CD8-positive, alpha-beta memory T cell (primary cell): ENCODE measurements at places on chromosomes 12 and 14. TPM values are rescaled to one million over a fixed set of nuclear protein-coding genes. Genes with fewer than 3 reads are reported as not detected.

Gene SDS
- total RNA-seq = 0.20 TPM

- H3K36me3 ChIP-seq = no peaks in the 10 kb centered on the region
- no peaks in the 10 kb centered on the region for H3K4me1 ChIP-seq
- H3K27ac ChIP-seq = no peak overlapping the region
- H3K4me3 ChIP-seq = no peak overlapping the region
- H3K27me3 ChIP-seq = no peaks in the 10 kb centered on the region
- no peak for DNase-seq
Measured at GRCh38 chr12:65632131-65632855, 192.0 kb upstream of the HMGA2 start.

GRCh38 chr12:66548338-66549049 lies 130.4 kb downstream of the GRIP1 start:
- H3K36me3 ChIP-seq = no peaks in the 10 kb centered on the region
- no peak overlapping the region for H3K4me3 ChIP-seq
- H3K4me1 ChIP-seq = no peaks in the 10 kb centered on the region
- DNase-seq = no peak
- H3K27me3 ChIP-seq = no peaks in the 10 kb centered on the region
- no peak overlapping the region for H3K27ac ChIP-seq

- no peaks in the 10 kb centered on the region for H3K27me3 ChIP-seq
- H3K27ac ChIP-seq = no peak overlapping the region
- H3K4me3 ChIP-seq = no peak overlapping the region
- DNase-seq = no peak
Measured at GRCh38 chr14:101937926-101938767, 26.2 kb upstream of the DYNC1H1 start.

Gene LTB4R2
- 8.3 TPM for total RNA-seq

GRCh38 chr12:120402217-120402616 lies 33.3 kb upstream of the MSI1 start:
- no peaks in the 10 kb centered on the region for H3K36me3 ChIP-seq
- H3K4me1 ChIP-seq = no peaks in the 10 kb centered on the region
- no peak overlapping the region for H3K27ac ChIP-seq

DNA sequence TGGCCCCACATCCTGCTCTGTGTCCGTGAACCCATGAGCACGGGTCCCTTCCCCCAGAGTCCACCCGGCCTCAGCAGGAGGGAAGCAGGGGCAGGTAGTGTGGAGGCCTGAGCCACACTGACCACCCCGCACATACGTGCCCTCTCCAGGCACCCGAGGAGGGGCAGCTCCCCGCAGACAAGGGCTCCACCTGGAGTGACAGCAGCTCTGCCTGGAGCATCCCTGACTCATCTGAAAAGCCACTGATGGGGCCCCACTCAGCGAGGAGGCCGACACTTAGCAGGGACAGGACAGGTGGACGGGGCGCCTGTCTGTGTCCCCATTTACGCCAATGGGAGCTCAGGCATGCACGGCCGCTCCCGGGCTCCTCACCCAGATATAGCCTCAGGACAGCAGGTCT lies 237.6 kb upstream of the SFSWAP start:
- no peak overlapping the region for H3K27ac ChIP-seq
- no peaks in the 10 kb centered on the region for H3K27me3 ChIP-seq
- no peak overlapping the region for H3K4me3 ChIP-seq
- no peaks in the 10 kb centered on the region for H3K36me3 ChIP-seq
- no peaks in the 10 kb centered on the region for H3K4me1 ChIP-seq

Gene NTN4
- total RNA-seq = not detected

DNA sequence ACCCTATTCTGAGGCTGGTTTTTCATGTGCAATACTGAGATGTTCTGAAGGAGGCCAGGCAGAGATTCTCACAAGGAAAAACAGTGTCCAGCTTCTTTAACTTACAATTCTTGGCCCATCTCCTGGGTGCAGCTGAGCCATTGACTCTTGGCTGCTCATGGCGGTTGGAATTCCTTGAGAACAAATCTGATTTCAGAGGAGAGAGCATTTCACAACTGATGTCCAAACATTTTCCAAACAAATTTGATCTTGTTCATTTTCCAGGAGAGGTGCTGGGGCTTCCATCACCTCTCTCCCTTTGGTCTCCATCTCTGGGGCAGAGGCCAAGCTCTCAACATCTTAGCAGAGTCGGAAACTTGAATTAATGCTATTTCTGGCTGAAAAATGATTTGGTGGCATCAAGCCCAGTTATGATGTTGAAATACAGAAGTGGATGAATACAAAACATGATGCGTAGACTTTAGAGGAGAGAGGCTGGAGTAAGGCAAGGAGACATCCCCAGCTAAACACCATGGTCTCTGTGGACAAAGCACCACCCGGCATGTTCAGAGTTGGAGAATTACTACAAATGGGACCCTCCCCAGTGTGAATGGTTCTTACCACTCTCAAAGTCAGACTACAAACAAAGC lies 593.0 kb downstream of the VRK1 start:
- no peaks in the 10 kb centered on the region for H3K27me3 ChIP-seq
- no peaks in the 10 kb centered on the region for H3K36me3 ChIP-seq
- DNase-seq = no peak
- peaks cover 10% of the 10 kb centered on the region for H3K4me1 ChIP-seq
- H3K27ac ChIP-seq = no peak overlapping the region

Gene TAS2R50
- 0.47 TPM for total RNA-seq

GRCh38 chr14:29242755-29243754 lies 476.5 kb downstream of the FOXG1 start:
- no peaks in the 10 kb centered on the region for H3K27me3 ChIP-seq
- H3K36me3 ChIP-seq = no peaks in the 10 kb centered on the region
- H3K4me3 ChIP-seq = no peak overlapping the region
- H3K4me1 ChIP-seq = no peaks in the 10 kb centered on the region
- no peak for DNase-seq

GRCh38 chr14:75821831-75822521 lies 159.8 kb downstream of the TGFB3 start:
- no peak overlapping the region for H3K4me3 ChIP-seq
- DNase-seq = no peak
- no peak overlapping the region for H3K27ac ChIP-seq
- no peaks in the 10 kb centered on the region for H3K4me1 ChIP-seq
- H3K36me3 ChIP-seq = peaks cover 3% of the 10 kb centered on the region

Gene GSC
- total RNA-seq = not detected

Gene USP44
- total RNA-seq = 5.8 TPM

GRCh38 chr14:21748869-21749303 lies 75.3 kb upstream of the OR4E1 start:
- peak overlapping the region; percentile 31 for H3K4me3 ChIP-seq
- no peaks in the 10 kb centered on the region for H3K36me3 ChIP-seq
- H3K4me1 ChIP-seq = no peaks in the 10 kb centered on the region
